Epithelial cell of prostate (primary cell): ENCODE measurements at places on chromosomes 16 and 17.
A peak's percentile ranks its signal among the peaks of the same experiment; 100 is the strongest.

- no peak for DNase-seq
These were observed 47.1 kb upstream of the YPEL2 start for GRCh38 chr17:59284317-59284716.

GRCh38 chr16:81885976-81886586, 107.0 kb downstream of the PLCG2 start:
- DNase-seq: no peak

GRCh38 chr17:49260817-49261291, 30.3 kb upstream of the PHOSPHO1 start:
- no peak for DNase-seq

DNA sequence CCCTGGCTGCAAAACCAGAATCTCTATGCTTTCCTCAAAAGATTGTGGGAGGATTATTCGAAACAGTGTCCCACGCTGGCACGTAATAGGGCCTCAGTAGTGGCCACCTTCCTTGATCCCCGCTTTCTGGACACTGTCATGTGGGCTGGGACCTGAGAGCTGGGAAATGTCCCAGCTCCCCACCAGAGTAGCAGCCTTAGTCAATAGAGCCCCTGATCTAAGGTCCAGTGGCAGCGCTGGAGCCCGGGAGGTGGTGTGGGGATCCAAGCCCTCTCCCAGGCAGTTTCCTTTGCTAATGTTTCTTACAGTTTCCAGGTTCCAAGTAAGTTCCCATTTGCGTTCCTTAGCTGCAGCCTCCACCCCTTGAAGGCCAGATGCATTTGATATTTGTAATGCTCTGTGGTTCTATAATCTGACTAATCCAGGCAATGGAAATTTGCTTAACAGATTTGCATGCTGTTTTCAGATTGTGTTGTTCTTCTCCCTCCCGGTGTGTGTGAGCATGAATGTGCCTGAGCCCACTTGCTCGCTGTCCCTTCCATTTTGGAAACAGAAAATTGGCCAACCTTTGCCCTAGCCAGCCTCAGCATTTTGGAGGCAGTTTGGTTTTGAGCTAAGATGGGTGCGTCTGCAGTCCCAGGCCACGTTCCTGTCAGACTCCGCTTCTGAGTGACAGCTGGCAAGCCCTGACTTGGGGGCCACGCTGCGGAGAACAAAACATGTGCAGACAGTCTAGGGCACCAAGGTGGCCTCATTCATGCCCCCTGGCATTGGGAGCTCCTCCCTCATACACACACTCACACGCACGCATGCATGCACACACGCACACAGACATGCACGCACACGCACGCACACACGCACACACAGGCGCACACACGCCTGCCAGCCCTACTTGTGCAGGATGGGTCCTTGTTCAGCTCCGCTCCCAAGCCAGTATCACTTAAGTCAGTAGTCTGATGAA, 69.4 kb downstream of the CCDC182 start:
- no peak for DNase-seq

GRCh38 chr16:4501071-4501478, 24.9 kb downstream of the HMOX2 start:
- DNase-seq: no peak

DNA sequence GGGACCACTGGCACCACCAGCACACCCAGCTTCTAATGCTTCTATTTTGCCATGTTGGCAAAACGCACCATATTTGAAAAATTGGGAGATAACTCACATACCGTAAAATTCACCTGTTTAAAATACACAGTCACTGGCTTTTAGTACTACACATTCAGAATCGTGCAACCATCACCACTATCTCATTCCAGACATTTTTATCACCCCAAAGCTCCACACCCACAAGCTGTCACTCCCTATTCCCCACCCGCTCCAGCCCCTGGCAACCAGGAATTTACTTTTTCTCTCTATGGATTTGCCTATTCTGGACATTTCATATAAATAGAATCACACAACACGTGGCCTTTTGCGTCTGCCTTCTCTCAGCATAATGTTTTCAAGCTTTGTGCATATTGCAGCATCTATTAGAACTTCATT, 25.0 kb downstream of the PPL start:
- DNase-seq: no peak

DNA sequence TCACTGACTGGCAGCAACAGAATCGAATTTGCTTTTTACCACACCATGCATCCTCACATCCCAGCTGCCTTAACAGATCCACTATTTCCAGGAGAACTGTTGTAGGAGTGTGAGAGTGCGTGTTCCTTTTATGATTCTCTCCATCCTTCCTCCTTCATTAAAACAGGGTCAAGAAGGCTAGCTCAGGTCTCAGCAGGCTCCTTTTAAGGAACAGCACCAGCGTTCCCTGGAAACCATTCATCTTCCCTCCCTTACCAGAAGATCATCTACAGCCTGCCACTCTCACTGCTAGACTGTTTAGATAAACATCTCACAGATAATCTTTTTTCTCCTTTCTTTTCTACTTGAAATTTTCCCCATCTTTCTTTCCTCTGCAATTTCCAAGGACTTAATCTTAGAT, 1531.9 kb upstream of the CDH8 start:
- no peak for DNase-seq

DNA sequence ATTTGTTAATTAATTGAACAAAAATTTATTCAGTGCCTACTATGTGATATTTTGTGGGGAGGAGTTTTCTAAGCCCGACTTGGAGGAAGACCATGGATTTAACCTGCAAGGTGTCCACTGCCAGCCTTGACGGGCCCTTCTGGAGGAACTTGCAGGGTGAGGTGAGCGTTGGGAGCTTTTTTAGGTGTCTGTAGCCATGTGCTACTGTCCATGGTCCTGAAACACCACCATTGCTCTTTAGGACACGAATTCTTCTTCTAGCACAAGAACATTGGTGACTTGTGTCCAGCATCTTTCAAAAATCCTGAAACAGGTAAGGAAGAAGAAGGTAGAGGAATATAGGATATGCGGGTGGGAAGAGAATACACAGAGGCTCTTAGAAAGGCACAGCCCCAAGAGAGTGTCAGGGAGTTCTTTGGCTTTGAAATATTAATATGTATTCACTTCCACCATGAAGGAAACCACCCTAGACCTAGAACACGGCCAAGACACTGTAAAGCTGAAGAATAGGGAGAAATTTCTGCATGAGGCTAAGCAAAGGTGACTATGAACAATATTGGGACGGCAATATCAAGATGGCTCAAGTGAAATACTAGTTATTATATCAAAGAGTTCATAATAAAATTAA, 27.9 kb upstream of the OR4D1 start:
- no peak for DNase-seq

- no peak for DNase-seq
These were observed 655 bp downstream of the HIRIP3 start for GRCh38 chr16:29994600-29995323.

GRCh38 chr17:63463771-63464170, 13.1 kb upstream of the ACE start:
- no peak for DNase-seq

DNA sequence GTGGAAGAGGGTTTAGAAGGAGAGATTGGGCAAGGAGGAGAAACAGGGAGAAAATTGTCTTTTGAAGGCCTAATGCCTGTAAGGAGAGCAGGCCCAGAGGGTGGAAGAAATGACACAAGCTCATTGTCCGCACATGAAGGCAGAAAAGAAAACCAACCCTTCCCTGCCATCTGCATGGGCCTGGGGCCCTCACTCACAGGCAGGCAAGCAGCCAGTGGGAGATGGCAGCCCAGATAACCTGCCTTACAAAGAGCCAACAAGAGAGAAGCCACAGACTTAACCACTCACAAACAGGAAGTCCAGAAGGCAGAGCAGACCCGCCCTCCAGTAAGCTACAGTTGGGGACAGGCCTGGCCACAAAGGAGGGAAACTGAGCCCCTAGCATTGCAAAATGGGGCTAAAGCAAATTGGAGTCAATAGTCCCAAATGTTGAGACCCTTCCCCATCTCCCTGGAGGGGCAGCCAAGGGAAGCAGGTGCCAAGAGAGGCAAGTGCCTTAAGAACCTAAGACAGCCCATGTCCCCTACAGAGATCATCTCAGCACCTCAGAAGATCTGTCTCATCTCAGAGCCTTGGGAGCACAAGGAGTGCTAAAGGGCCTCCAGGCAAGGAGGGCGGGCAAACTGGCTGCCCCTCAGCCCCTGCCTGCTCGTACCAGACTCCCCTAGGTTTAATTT, 7.3 kb upstream of the TSPOAP1 start:
- DNase-seq: peak; percentile 14

- no peak for DNase-seq
These were observed 89.2 kb downstream of the PITPNC1 start for GRCh38 chr17:67466251-67466796.

DNA sequence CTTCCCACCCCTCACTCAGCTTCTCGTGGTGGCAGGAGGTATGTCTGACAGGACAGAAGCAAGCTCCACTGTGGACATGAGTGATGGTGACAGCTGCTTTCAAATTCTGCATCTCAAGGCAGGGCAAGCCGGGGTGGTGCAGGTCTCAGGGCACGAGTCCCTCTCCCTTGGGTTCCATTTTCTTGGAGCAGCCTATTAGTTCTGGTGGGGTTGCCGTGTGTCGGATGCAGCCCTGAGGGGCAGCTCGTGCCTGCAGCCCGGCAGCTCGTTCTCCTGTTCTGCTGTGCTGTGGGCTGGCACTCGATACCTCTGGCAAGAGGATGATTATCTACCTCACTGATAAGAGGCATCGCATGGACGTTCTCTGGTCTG, 16.5 kb upstream of the CLEC18C start:
- DNase-seq: no peak

- DNase-seq: no peak
These were observed 27.8 kb downstream of the PIPOX start for GRCh38 chr17:29070781-29071180.

GRCh38 chr17:18105595-18105994, 3.0 kb upstream of the MYO15A start:
- no peak for DNase-seq

DNA sequence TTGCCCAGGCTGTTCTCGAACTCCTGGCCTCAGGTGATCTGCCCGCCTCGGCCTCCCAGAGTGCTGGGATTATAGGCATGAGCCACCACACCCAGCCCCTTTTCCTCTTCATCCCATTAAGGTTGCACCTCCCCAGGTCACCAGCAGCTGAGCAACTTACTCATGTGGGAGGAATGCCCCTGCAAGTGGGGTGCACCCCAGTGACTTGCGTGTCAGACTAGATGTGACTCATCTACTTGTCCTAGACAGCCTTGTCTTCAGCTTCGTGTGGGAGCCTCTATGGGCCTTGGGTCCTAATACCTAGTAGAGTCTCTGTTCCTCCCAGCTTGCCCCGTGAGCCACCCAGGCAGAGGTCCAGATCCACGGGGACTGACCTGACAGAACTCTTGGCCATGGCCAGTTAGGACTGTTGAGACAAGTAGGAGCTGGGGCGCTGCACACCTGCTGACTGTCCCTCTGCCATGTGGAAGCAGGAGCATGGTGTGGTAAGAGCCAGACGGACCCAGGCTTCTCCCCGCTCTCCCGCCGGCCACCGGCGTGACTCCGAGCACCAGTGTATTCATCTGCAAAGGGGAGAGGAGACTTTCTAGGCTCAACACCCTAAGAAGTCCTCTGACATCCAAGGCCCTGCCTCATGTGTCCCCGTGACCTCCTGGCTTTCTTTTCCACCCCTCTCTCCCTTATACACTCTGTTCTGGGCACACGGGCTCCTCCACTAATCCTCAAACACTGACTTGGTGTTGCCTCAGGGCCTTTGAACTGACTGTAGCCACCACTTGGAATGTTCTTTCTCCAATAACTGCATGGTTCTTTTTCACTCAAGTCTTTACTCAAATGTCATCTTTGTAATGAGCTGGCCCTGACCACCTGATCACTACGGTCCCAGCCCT, 11.6 kb upstream of the CBX4 start:
- peak; percentile 85 for DNase-seq

- DNase-seq: no peak
These were observed 3.9 kb downstream of the NLRC3 start for GRCh38 chr16:3573146-3573815.

GRCh38 chr16:88451586-88452481, 1.2 kb upstream of the ZFPM1 start:
- DNase-seq: no peak

- no peak for DNase-seq
These were observed 2.9 kb upstream of the ATP2A1 start for GRCh38 chr16:28875134-28876018.

DNA sequence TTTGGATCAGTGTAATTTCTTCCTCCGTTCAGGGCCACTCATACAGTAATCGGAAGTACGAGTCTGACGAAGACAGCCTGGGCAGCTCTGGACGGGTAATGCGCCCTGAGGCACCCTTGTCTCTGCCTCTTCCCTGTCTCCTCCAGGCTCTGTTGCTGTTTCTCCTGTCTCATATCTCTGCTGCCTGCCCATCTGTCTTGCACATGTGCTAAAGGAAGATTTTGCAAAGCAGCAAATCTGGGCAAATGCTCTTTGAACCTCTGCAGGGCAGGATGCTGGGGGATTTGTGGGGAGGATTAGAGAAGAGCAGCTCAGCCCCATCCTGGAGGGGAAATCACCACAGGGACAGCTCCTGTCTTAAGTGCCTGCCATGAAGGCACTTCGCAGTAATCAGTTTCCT, 32.4 kb upstream of the POLR3E start:
- DNase-seq: no peak

DNA sequence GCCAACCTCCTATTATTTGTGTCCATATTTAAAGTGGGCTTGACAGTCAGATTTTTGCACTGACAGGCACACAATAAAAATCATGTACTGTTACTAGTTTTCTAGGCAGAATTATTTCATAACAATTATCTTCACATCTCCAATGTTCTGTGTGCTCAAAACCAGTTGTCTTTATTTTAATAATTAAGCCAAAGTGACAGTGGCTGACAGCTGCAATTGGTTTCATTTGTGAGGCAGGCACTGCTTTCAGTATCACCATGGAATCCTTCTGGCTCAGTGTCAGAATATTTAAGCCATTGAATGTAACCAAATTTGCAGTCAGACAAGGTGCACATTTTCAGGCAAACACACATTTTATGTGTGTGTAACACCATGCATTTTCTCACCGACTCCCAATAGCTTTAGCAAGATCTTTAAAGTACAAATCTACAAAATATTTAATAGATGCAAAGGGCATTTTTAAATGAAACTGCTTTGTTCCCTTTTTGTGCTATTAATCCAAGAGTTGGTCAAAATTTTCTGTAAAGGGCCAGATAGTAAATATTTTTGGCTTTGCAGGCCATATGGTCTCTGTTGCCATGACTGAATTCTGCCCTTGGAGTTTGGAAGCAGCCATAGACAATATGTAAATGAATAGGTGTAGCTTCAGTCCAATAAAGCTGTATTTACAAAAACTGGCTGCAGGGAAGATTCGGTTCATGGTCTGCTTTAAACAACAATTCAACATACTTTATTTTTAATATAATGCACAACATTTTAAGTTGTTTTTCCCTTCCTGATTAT, 486.0 kb downstream of the KCNJ2 start:
- no peak for DNase-seq

GRCh38 chr16:51545951-51546350, 394.9 kb upstream of the SALL1 start:
- DNase-seq: no peak

GRCh38 chr17:73924114-73924908, 279.2 kb upstream of the RPL38 start:
- DNase-seq: no peak

GRCh38 chr16:48564544-48565444, 45.2 kb downstream of the N4BP1 start:
- DNase-seq: no peak
